Kidney tubule cell (primary cell): ENCODE measurements at places on chromosomes 12 and 14.

DNA sequence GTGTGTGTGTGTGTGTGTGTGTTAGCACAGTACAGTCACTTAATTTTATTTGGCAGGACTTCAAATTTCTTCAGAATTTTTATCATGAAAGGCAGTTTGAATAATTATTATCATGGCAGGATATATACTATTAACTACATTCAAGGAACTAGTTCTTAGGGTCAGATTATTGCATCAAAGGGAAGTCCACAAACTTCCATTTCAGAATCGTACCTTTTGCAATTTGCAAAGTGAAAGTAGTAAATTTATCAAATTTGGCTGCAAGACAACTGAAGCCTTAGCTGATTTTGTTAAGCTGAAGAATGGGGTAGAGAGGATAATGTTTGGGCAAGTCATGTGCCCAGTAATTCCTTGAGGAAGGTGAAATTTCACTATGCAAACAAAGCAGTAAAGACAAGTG, 68.2 kb downstream of the PLEKHG7 start:
- DNase-seq: no peak

GRCh38 chr12:89140602-89141238, 211.6 kb downstream of the DUSP6 start:
- DNase-seq: no peak

- DNase-seq: no peak
These were observed 117.0 kb downstream of the EGLN3 start for GRCh38 chr14:33833706-33834465.

DNA sequence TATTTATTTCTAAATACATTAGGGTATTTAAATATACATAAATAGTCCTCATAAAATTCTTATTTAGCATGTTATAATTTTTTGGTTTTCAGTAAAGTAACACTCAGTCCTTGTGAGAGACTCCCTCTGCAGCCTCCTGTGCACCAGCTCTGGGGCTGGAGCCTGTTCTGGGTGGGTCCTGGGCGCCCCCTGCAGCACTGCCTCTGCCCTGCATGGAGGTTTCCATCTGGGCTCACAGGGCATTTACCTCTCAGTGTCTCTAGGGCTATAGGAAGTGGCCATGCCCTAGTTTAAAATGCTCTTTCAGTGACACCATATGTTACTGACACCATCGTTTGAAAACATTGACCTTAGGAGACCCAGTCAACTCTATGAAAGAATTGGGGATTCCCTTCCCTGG, 1155.2 kb downstream of the TMEM121 start:
- no peak for DNase-seq

DNA sequence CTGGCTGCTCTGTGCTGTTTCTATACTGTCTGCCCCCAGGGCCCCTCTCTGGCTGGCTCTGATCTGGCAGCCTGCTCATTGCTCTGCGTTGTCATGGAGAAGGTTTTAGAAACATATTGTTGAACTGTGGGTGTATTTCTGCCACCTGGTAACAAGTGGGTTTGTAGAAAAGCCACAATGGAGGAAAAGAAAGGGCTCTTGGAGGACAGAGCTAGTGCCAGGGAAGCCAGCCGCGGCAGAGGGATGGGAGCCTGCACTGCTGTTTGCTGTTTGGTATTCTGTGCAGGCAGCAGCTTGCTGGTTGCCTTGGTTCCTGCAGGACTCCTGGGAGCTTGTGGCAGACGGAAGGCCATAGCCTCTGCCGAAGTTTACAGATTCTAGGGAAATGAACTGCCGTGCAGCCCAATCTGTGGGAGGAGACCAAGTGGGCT, 15.1 kb downstream of the CCDC177 start:
- no peak for DNase-seq

DNA sequence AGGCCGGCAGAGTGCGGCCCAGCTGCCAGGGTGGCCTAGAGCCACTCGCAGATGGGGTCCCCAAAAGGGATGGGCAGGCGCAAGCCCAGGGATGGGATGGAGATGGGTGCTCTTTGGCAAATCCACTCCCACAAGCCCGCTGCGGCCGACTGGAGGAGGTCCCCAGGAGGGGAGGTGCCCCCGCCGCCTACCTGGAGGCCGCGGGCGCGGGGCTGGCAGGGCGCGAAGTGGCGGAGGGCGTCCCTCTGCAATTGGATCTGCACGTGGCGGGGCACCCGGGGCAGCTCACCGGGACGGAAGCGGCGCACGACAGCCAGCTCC, 730 bp downstream of the PPP1R3E start:
- no peak for DNase-seq

DNA sequence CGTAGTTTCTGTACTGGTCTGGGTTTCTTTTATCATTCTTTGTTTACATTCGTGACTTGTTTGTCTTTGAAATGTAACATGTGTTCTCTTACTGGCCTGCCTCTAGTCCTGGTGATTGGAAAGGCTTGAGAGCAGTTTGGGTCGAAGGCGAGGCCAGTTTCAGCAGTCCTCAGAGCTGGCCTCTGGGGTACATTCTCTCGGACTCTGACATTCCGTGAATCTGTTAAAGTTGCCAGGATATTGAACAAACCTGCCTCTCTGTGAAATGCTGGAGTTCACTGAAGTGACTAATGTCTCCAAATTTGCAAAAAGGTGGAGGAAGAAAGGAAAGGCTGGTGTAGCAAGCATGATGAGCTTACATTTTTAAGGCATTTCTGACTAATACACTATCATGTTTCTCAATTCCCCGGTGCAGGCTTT, 1.5 kb downstream of the PLEKHA5 start:
- peak; percentile 80 for DNase-seq

- DNase-seq: no peak
These were observed 34.5 kb upstream of the SMCO2 start for GRCh38 chr12:27412047-27412446.

GRCh38 chr12:123115409-123116121, 35.3 kb downstream of the PITPNM2 start:
- peak; percentile 26 for DNase-seq
